Sigmoid colon (tissue), 7 donors: ENCODE measurements at places on chromosomes 7 and 10. TPM values are rescaled to one million over a fixed set of nuclear protein-coding genes. Genes with fewer than 3 reads are reported as not detected.

CTAGE8 gene
- total RNA-seq = not detected

TMEM176A gene
- total RNA-seq = 19.9 TPM

TRIM50 gene
- not detected for total RNA-seq

ABCB4 gene
- total RNA-seq = 1.4 TPM

CREB5 gene
- total RNA-seq = 8.4 TPM

ADIRF gene
- total RNA-seq = 52.3 TPM

OR2A1 gene
- total RNA-seq = not detected

CYP2E1 gene
- 6.5 TPM for total RNA-seq

MYL10 gene
- not detected for total RNA-seq

CTNNA3 gene
- 4.6 TPM for total RNA-seq

KLLN gene
- total RNA-seq = 0.28 TPM

CXCL12 gene
- total RNA-seq = 111 TPM

DENND2A gene
- 38.8 TPM for total RNA-seq
